ENCODE measurements at places on chromosomes 7 and 10.

DNA sequence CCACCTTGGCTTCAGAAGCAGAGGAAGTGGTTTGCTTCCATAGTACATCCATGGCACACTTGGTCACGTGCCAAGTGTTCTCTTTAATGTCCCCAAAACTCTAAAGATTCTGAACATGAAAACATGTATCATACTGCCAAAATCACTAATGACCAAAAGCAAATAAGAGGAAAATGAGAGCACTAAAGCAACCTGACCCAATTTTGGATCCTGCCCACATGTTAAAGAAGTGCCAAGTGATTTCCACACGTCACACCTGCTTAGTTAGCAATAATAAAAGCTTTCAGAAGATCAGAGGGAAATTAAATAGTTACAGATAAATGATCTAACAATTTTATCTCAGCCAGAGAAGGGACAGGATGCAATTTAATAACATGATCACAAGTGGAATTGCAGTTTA is 1170.0 kb downstream of the XPNPEP1 start:
- DNase-seq, result no peak

DNA sequence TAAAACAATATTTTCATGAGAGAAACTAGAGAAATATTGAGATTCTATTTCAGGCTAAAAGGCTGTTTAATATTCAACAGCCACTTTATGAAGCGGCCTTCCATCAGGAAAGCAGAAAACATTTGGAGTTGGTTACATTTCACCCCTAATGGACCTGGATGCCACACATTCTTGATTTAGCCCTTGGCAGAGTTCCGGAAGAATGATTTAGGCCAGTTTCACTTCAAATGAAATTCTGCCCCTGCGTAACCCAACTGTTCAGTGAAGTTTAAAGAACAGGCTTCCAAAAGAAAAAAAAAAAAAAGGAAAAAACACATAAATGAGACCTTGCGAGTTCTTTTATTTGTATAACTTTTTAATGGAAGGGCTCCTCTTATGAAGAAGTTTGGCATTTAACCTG is 239.2 kb upstream of the AKR1E2 start:
- DNase-seq, result no peak

DNA sequence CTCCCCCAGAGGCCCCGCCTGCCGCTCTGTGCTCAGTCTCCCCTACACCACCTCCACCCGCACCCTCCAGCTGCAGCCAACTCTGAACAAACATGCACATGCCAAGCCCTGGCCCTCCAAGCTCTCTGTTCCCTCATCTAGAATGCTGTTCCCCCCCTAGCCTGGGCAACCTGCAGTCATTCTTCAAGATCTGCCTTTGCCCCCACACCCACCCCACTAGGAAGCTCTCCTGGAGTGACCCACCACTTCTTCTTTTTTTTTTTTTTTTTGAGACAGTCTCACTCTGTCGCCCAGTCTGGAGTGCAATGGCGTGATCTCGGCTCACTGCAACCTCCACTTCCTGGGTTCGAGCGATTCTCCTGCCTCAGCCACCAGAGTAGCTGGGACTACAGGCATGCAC is 13.7 kb downstream of the MYL10 start:
- DNase-seq, result no peak

- DNase-seq, result no peak
These were observed 11.6 kb downstream of the TPST1 start for GRCh38 chr7:66216687-66217086.

GRCh38 chr7:135664046-135664589 is 1.8 kb downstream of the STMP1 start:
- no peak for DNase-seq

DNA sequence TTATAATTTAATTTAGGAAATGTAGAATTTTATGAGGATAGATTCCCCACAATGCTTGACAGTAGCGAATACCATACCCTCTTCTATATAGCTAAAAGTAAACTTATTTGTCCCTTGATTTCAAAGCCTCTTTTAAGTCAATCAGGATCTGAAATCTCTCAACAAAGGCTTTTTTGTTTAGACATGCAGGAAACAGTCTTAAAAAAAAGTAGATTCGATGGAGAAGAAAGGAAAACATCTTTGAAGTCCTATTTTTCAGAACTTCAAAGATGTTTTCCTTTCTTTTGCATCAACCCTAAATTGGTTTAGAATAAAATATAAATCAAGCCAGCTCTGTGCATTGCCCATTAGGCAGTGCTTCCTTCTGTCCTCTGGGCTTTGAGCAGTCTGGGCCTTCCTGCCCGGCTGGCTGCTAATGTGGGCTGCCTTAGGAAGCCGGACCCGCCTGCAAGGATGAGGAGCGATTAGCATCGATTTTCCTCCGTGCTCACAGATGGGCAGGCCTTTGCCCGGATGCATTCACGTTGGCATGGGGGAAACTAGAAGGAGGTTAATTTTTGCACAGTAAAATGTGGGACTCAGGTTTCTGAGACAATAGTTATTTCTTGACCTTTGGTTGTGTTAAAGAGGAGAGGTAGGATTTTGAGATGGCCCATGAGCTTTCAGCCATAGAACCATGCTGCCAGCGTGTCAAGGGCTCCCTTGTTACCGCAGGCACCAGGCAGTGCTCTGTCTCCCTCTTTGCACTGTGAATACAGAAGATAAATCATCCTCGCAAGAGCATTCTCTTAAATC is 15.5 kb downstream of the MSRB2 start:
- no peak for DNase-seq

DNA sequence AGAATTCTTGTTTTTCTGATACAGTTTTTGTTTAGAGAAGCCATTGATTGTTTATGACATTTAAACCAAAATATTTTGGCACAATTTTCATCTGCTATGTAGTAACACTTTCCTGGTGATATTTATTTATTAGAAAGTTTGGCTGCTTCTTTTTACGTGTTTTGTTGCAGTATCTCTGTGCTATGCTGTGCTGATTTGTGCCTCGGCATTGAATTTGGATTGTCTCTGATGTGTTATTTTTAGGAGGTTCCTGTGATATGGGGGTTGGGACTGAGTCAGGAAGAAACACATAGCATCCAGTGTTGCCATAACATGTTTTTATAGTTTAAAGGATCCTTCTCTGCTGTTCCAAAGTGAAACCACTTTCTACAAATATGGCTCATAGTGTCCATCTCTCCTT is 1197.7 kb upstream of the LRRN3 start:
- DNase-seq, result no peak

- no peak for DNase-seq
These were observed 8.6 kb upstream of the GRID1 start for GRCh38 chr10:86375204-86375603.

DNA sequence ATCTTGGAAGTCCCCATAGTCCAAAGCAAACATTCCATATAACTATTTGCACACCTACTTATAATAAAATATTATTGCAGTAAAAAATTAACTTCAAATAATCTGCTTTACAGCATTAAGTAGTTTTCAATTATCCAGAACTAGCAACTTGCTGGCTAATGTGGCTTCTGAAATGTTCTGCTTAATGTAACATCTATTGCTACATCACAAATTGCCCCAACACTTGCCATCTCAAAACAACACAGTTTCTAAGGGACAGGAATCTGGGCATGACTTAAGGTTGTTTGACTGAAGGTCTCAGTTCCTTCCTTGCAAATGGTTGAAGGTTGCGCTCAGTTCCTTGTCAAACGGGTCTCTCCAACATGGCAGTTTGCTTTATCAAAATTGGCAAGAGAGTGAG is 378.5 kb upstream of the SEMA3C start:
- no peak for DNase-seq

DNA sequence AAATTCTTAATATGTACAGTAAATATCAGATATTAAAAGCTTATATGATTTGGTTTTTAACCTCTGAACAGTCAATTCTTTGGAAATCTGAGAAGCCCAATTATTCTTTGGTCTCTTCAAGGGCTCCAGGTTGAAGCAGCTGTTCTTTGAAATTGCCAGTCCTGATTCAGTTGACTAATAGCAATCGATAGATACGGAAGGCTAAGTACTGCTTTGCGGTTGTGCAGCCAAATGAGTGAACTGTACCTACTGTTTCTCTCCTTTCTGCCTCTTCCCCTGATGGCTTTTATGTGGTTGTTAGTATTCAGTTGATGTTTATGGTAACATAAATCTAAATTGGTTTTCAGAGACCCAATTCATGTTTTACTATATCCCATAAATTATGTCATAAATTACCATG is 103.1 kb upstream of the RPA3 start:
- no peak for DNase-seq

- DNase-seq, result no peak
These were observed 51.8 kb downstream of the PYROXD2 start for GRCh38 chr10:98363220-98363619.

Data from cortex of kidney (tissue), 1 donor.